HFF-Myc (cell line): ENCODE measurements at places on chromosomes 11 and 22.

- DNase-seq = no peak
Observed at GRCh38 chr11:94127638-94128037, 1.0 kb upstream of the PANX1 start.

DNA sequence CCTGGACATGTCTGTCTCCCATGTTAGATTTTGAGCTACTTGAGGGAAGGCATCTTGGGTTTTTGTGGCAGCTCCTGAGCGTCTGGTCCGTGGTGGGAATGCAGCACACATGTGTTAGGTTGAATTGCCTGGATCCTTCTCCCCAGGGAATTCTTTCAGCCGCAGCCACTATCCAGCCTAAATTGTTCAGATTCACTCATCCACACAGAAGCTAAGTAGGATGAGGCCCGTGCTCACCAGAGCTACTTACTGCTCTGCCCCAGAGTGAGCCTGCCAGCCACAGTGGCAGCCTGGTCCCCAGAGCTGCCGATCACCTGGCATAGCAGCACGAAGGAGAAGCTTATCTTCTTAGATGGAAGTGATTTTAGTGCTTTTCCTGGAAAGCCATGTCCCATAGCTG lies 34.4 kb upstream of the SORL1-AS1 start:
- no peak for DNase-seq

GRCh38 chr11:72012897-72013721 lies 14.4 kb downstream of the IL18BP start:
- DNase-seq = no peak

DNA sequence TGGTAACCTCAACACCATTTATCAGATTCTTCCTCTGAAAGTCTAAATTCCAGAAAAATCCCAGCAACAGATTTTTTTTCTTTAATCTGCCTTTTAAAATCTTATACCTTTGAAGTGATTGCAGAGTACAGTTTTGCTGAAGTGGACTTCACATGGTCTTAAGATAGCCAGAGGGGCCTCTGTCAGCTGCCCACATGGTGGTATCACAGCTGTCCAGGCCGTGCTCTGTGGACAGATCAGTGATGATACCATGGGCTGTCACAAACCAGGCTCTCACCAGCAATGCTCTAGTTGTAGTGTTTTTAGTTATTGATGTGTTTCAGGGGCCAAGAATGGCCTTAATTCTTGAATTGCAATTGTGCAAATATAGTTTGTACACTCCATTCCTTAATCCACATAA lies 44.0 kb downstream of the PARVA start:
- no peak for DNase-seq

GRCh38 chr11:130947481-130947880 lies 31.2 kb upstream of the SNX19 start:
- no peak for DNase-seq
